ENCODE measurements at places on chromosomes 5 and 9. TPM values are rescaled to one million over a fixed set of nuclear protein-coding genes. Genes with fewer than 3 reads are reported as not detected.

DNA sequence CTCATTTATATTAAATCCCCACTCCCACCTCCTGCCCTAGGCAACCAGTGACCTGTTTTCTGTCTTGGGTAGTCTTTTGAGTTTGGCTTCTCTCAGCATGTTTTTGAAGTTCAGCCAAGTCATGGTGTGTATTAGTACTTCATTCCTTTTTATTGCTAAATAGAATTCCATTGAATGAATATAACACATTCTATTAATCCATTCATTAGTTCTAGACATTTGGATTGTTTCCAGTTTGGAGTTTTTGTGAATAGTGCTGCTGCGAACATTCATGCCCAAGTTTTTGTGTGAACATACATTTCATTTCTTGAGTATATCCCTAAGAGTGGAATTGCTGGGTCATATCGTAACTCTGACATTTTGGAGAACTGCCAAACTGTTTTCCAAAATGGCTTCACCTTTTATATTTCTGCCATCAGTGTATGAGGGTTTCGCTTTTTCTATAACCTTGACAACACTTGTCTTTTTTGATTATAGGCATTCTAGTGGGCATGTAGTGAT, 2.7 kb downstream of the ZNF346 start:
- DNase-seq, result no peak
- no peak overlapping the region for H3K27ac ChIP-seq
- peaks cover 22% of the 10 kb centered on the region for H3K36me3 ChIP-seq
- H3K27me3 ChIP-seq, result no peaks in the 10 kb centered on the region
- H3K4me3 ChIP-seq, result no peak overlapping the region

GRCh38 chr9:121812159-121812735, 160.8 kb downstream of the DAB2IP start:
- no peak for DNase-seq
- H3K36me3 ChIP-seq, result no peaks in the 10 kb centered on the region
- no peaks in the 10 kb centered on the region for H3K27me3 ChIP-seq
- H3K4me3 ChIP-seq, result no peak overlapping the region
- no peaks in the 10 kb centered on the region for H3K4me1 ChIP-seq

DNA sequence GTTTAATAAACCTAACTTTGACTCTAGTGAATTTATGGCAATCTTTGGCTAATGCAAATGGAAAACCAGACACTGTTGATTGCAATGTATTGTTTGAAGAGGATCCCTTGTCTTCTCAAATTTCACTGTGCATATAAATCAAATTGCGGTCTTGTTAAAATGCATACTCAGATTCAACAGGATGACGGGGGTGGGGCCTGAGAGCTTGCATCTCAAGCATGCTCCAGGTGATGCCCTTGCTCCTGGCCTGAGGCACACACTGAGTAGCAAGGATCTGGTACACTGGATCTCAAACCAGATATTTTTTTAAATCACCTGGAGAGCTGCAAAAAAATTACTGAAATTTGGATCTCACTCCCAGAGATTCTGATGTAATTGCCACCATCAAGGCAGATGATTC, 463.7 kb downstream of the DNAH5 start:
- no peaks in the 10 kb centered on the region for H3K36me3 ChIP-seq
- no peak for DNase-seq
- H3K27ac ChIP-seq, result no peak overlapping the region

GRCh38 chr9:4494806-4495205, 4.5 kb downstream of the SLC1A1 start:
- no peaks in the 10 kb centered on the region for H3K36me3 ChIP-seq
- H3K27ac ChIP-seq, result no peak overlapping the region
- peaks cover 9% of the 10 kb centered on the region for H3K4me1 ChIP-seq
- peaks cover 40% of the 10 kb centered on the region for H3K27me3 ChIP-seq
- H3K4me3 ChIP-seq, result no peak overlapping the region
- DNase-seq, result no peak

DNA sequence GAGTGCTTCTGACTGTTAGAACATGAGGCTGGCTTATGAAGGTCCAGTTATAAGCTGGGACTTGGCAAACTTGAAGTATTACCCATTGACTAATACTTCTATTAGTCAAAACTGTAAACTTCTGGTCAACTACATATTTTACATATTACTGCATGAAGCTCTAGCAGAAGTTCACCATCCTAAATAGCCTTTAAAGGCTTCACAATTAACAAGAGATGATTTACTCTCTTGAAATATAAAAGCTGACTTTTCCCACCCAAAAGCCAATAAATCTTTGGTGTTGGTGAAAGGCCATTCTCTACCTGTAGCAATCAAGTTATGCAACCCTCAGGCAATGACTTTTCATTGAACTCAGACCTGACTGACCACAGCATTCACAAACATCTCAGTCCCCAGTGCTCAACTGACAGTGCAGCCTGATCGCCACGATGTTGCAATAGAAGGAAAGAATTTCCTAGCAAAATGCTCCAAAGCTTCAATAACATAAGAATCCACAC, 345.6 kb downstream of the EBF1 start:
- H3K4me3 ChIP-seq, result no peak overlapping the region
- no peak for DNase-seq
- H3K4me1 ChIP-seq, result peaks cover 5% of the 10 kb centered on the region
- H3K27me3 ChIP-seq, result peaks cover 34% of the 10 kb centered on the region
- H3K27ac ChIP-seq, result no peak overlapping the region

DNA sequence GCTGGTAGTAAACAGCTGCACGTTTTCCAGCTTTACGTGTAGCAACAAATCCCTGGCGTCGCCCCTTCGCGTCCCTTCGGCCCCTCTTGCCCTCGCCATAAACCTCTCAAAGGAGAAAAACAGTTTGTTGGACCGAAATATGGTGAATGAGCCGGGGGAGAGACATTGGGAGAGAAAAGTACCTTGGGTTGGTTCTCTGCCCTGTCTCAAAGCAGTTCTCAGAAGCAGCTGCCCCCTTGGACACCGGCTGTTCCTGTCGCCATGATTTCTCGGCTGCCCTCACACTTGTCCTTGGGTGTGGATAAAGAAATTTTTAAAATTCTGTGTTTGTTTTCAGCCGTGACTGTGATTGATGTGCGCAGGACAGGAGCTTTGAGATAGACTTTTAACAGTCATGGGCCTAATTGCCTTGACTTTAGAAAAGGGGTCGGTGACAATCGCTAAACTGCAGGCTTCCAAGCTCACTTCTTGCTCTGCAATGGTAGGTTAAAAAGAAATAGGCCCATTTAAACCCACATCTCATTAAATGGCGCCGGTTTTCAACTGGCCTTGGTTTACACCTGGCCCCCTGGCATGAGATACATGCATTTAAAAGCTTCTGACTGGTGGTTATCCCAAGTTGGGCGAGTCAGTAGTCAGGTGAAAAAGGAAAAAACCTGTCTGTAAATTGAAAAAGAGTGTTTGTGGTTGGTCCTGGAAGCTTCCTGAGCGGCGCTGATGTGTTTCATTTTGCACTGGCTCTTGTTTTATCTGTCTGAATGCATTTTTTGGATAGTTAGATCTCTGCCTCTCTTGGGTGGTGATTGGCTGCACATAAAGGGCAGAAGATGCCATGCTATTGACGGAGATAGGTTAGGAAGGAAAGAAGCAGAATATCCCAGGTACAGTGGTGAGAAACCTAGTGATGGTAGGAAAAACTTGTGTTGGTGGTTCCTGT, 983 bp downstream of the RCL1 start:
- peak; percentile 74 for DNase-seq
- H3K4me3 ChIP-seq, result peak overlapping the region; percentile 82
- peaks cover 13% of the 10 kb centered on the region for H3K36me3 ChIP-seq
- peaks cover 52% of the 10 kb centered on the region for H3K4me1 ChIP-seq
- peak overlapping the region; percentile 63 for H3K27ac ChIP-seq

DNA sequence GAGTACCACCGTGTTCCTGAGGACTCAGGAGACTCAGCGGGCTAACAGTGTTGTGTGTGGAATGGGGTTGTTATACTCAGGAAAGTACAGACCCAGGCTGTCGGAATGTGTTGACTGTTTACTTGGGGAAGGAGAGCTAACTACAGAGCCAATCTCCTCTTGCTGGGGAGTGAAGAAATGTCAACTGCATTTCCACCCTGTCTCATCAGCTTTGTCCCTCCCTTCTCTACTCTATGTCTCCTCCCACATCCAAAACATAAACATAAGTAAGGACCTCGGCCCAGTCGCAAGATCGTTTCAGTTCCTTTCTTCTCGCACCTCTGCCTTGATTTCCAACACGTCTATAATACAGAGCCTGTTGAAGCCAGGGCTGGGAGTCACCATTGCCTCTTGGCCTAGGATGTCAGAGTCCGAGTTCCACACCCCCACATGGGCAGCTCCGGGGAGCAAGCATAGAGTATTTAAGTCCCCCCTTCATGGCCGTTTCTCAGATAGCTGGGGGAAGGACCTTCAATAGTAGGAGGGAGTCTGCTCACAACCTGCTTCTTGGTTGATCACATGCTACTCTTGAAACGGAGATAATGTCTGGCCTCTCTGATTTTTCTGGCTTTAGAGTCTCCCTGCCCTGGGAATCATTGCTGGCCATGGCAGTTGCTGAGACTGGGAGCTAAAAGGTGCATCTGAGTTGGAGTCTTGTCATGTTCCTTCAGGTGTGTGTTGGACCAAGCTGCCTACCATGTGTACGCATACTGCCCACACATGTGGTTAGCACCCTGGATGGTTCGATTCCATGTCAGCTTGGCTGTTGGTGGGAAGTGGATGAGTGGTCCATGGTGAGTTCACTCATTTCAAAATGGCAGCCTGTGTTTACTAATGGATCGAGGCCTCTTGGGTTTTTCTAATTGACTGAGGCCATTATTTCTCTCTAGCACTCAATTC, 147.3 kb downstream of the MTX3 start:
- DNase-seq, result no peak
- H3K4me3 ChIP-seq, result no peak overlapping the region
- H3K36me3 ChIP-seq, result no peaks in the 10 kb centered on the region
- H3K27me3 ChIP-seq, result peaks cover 8% of the 10 kb centered on the region

DNA sequence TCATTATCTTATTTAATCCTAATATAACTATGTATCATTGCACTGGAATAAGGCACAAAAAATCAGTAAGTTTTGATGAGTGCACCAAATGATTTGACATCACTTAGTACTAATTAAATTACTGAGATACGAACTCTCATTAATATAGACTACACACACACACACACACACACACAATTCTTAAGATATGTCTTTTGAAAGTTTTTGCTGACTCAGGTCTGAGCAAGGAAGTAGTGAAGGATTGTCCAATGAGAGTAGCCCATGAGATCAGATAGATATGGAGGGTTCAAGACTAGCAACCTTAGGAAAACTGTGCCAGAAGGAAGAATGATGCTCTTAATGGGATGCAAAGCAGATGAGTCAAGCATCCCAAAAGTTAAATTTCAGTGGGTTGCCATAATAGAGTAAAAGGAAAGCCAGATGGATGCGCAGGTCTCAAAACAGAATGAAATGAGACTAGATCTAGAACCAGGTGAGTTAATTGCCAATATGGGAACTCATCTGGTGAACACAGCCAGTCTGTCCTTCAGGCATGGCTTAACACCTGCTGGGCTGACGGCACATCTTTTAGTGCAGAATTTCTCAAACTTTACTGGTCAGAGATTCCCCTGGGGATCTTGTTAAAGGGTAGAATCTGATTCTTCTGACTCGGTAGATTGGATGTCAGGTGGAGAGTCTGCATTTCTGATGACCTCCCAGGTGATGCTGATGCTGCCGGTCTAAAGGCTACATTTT, 197.0 kb upstream of the NR4A3 start:
- no peak overlapping the region for H3K4me3 ChIP-seq
- H3K4me1 ChIP-seq, result no peaks in the 10 kb centered on the region
- H3K36me3 ChIP-seq, result no peaks in the 10 kb centered on the region
- H3K27ac ChIP-seq, result no peak overlapping the region

DNA sequence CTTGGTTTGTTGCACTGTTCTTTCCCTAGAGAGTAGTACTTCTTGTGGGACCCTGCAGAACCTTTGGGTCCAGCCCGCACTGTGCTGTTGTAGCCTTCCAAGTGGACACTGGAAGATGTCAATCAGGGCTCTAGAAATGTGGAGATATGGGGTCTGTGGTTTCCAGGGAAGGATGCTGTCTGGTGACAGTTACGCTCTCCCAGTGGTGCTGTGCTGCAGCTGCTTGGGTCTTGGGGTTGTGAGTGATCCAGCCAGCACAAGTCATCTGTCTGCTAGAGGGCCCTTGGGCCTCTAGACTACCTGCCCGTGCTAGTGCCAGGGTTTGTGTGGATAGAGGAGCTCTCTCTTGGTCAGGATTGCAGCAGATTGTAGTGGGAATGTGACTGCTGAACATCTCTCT, 484.5 kb downstream of the DMAC1 start:
- H3K4me1 ChIP-seq, result no peaks in the 10 kb centered on the region
- H3K27me3 ChIP-seq, result peaks cover 2% of the 10 kb centered on the region
- H3K4me3 ChIP-seq, result no peak overlapping the region
- peaks cover 2% of the 10 kb centered on the region for H3K36me3 ChIP-seq
- no peak for DNase-seq

DNA sequence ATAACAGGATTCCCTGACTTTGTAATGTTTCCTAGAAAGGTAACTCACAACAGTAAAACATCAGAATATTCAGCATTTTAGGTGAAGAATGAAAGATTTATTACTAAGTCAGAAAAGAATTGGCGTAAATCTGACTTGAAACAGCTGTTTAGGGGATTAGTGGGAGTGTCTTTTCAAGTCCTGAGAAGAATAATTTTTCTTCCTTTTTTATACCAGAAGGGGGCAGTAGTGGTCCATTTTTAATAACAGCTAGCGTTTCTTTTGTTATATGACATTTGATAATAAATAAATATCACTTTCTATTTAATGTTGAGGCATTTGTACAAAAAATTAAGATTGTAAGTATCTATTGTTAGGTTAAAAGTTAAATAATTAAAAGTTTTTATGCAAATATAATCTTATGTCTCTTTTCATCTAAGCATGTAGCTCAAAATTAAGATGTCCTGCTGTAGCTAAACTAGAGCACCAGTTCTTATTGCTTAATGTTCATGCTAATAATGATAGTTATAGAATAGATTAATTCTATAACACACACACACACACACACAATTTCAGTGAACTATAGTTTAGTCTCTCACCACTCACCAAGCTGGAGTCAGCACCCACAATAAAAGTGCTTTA, 258.7 kb upstream of the ARRDC3 start:
- no peak overlapping the region for H3K27ac ChIP-seq
- DNase-seq, result no peak
- H3K27me3 ChIP-seq, result no peaks in the 10 kb centered on the region
- H3K36me3 ChIP-seq, result no peaks in the 10 kb centered on the region

- DNase-seq, result no peak
- peaks cover 4% of the 10 kb centered on the region for H3K4me1 ChIP-seq
- H3K27me3 ChIP-seq, result peaks cover 7% of the 10 kb centered on the region
- H3K27ac ChIP-seq, result no peak overlapping the region
- peaks cover 2% of the 10 kb centered on the region for H3K36me3 ChIP-seq
Measured at GRCh38 chr5:41885286-41885685, 15.1 kb upstream of the OXCT1 start.

DNA sequence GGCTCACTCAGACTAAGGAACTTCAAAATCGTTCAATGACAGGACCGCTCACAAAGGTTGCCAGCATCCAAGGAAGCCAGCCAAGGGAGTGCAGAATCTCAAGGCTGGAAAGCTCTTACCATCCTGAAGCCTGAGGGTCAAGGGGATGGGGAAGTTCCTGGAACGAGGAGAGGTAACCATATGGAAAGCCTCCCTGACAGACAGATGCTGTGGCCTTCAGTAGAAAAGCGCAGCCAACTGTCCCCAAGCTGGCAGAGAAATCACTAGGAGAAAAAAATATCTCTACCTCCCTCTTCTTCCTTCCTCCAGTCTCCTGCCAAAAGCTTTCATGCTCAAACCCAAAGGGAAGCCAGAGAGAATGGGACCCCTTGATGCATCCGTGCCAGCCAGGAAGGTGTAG, 90.5 kb upstream of the RANBP3L start:
- peaks cover 8% of the 10 kb centered on the region for H3K27me3 ChIP-seq
- no peak for DNase-seq
- no peak overlapping the region for H3K4me3 ChIP-seq
- H3K36me3 ChIP-seq, result no peaks in the 10 kb centered on the region

SNAPC4 gene
- 28.0 TPM for total RNA-seq

RASEF gene
- total RNA-seq, result not detected

CAMLG gene
- total RNA-seq, result 28.2 TPM

Measured in activated CD4-positive, alpha-beta T cell treated with anti-CD3 and anti-CD28 coated beads, Interleukin-2, amount 10 ng/mL, durations not matched to agents 24 days and 14 days (primary cell).